ENCODE measurements at places on chromosomes 5 and 9. TPM values are rescaled to one million over a fixed set of nuclear protein-coding genes. Genes with fewer than 3 reads are reported as not detected.

The EGFLAM gene
- total RNA-seq, result not detected

The LCN6 gene
- total RNA-seq, result not detected

The SPINK13 gene
- not detected for total RNA-seq

The AFAP1L1 gene
- not detected for total RNA-seq

The ORM2 gene
- not detected for total RNA-seq
